Aorta (tissue), 5 donors: ENCODE measurements at places on chromosomes 1 and 21.
A peak's percentile ranks its signal among the peaks of the same experiment; 100 is the strongest.

GRCh38 chr1:176854758-176855745 lies 309.5 kb downstream of the ASTN1 start:
- DNase-seq = no peak

DNA sequence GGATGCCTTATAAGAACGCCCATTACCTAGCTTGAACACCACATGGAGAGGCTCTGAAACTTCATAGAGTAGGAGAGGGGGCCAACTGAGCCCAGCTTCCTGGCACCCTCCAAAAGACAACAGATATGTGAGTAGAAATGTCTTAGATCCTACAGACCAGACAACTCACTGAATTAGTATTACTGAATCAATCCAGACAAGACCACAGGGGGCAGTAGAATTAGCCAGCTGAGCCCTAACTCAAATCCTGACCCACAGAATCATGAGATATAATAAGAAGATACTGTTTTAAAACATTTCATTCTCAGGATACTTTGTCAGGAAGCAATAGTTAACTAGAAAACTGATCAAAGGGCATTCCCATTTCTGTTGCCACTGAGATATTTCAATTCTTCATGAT lies 45.8 kb upstream of the C1orf21 start:
- DNase-seq = no peak

- no peak for DNase-seq
These were observed 143.9 kb downstream of the KAZN start for GRCh38 chr1:14742181-14742980.

- DNase-seq = no peak
These were observed 17.2 kb downstream of the PDZK1 start for GRCh38 chr1:145689922-145690321.

- no peak for DNase-seq
These were observed 223.2 kb upstream of the FOXD3 start for GRCh38 chr1:63099188-63099587.

DNA sequence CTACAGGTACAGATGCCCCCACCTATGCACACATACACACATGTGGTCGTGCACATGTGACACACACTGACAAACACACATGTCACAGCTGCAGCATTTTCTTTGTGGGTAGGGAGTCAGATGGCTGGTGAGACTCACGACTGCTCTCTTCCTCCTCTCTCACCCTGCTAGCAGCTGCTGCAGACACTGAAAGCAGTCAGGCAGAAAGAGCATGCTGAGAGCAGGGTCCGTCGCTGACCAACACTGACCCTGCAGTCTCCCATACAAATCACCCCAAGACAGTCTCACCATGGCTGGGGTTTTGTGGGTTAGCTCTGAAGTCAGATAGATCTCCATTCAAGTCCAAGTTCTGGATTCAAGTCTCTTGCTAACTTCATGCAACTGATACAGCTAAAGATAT lies 188.3 kb downstream of the ASTN1 start:
- no peak for DNase-seq

DNA sequence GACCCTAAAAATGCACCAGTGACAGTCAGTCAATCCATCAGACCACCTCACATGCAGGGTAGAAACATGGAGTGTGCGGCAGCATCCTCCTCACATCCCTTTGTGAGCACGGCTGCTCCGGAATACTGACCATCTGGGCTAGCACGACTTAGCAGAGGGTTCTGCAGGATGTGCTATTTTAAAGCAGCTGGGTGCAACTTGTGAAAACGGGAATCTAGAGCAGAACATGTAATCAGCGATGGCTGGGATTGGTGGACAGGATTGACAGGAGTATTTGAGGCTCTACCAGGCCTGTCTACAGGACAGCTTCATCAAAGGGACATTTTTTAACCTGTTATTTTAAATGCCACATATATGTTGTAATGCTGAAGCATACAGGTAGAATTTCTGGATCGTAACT lies 16.8 kb upstream of the PLEKHM2 start:
- no peak for DNase-seq

DNA sequence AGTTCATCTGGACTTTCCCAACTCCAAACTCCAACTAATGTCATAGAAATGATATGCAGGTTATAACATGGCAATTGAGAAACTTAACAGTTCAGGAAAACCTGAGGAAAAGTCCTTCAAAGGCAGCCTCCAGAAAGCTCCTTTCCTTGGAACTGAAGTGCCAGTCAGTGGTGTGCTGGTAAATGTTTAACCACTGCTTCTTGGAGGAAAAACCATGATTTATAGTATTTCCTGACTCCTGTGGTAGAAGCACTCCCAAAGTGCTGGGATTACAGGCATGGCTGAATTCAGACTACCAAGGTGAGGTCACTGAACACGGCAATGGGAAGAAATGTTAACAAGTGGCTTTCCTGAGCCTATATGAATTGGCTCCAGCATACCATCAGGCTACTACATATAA lies 26.7 kb upstream of the ZNHIT6 start:
- DNase-seq = no peak

DNA sequence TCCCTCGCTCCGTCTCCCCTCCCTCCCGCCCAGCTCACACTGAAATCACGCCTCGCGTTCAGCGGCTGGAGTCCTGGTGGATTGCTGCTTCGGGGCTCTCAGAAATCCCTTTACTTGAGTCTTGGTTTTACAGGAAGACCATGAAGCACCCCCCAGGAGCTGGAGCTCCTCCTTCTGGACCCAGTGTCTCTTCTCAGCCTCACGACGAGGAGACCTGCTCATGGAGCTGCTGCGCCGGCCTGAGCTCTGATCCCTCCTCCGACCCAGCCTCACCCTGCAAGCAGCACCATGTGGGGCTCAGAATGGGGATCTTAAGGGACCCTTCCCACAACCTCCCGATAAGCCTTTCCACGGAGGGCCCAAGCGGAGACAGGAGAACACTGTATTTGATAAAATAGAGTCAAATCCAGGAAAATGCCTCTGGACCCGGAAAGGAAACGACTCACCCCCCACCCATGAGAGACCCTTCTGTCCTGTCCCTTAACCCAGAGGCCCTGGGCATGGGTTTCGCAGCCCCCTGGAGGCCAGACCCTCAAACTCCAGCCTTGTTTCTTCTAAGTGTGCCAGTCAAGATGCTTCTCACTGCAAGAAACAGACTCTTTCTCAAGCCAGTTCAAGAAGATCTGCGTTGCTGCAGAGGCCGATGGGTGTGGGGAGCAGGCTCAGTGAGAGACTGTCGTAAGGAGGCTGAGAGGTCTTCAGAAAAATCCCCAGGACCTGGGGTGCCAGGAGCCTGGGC lies 26.1 kb downstream of the PDE9A start:
- no peak for DNase-seq

DNA sequence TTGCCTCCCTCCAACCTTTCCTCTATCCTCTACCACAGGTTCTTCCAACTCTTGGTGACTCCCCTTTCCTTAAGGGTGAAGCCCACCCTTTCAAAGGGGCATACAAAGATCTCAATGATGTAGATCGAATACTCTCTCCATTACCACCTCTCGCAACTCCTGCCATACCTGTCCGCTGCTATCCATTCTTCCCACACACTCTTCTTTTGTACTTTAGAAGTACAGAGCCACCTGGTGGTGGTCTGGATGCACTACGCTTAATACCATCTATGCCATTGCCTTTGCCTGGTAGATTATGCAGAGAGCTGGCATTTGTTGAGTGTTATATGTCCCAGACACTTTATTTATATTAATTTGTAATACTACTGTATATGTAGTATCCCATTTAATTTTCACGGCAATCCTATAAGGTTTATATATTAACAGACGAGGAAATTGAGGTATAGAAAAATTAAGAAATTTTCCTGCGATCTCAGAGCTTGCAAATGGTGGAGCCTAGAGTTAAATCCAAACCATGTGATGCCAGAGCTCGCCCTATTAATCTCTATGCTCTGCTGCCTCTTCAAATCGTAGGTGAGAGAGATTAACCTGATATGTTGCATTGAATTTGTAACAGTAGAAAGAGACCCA lies 22.9 kb downstream of the TSHB start:
- DNase-seq = no peak

DNA sequence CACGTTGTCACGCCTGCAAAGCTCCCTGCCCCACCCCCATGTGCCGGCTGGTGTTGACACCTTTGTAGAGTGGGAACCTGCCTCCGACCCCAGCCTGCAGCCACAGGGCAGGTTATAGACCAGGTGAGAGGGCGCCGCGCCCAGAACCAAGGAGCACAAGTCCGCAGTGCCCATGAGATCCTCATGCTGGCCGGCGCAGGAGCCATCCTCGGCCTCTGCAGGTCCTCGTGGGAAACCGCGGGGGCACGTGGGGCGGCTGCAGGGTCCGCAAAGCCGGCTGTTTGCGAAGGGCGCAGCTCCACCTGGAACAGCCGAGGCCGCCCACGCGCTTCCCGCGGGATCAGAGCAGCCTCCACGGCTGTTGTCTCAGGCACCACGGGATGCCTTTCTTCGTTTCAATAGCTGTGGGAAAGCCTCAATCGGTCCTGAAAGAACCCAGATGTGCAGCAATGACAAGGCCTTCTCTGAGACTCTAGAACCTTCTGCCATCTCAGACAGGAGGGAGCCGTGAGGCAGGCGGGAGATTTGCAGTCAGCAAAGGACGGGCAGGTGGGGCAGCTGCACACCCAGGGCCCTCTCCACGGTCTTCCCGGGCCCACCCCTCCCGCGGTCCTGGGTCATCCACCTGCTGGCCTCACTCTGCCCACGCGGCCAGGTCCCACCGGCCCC lies 29.9 kb downstream of the POFUT2 start:
- DNase-seq = peak; percentile 76

DNA sequence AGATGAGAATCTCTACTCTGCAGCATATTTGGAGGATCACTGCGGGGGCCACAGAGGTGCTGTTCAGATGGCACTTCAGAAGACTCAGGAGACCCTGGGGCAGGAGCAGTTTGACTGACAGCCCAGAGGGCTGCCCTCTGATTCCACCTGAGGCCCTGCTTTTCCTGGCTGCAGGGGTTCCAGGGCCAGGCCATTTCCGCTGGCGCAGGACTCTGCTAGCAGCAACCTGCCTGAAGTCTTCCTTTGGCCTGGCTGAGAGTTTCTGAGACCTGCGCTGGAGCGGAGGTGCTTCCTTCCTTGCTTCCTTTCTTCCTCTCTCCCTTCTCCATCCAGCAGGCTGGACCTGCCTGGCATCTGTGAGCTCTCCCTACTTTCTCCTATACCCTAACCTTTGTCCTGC lies 11.8 kb downstream of the PCSK9 start:
- DNase-seq = peak; percentile 34

DNA sequence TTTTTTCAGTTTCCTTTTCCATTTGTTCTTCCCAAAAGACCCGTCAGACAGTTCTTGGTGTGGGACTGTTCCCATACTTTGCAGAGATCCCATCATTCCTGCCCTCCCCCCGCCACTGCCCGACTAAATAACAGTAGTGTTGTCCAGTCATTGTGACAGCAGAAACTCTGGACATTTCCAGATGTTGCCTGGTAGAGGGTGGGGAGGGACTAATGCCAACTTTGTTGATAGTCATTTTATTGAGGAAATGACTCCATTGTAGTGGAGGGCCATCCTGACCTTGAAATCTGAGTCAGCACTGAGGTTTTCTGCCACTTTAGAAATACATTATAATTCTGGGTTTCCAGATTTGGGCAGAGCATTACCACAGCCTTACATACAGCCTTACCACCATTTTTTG lies 85.4 kb downstream of the CEP350 start:
- DNase-seq = no peak

DNA sequence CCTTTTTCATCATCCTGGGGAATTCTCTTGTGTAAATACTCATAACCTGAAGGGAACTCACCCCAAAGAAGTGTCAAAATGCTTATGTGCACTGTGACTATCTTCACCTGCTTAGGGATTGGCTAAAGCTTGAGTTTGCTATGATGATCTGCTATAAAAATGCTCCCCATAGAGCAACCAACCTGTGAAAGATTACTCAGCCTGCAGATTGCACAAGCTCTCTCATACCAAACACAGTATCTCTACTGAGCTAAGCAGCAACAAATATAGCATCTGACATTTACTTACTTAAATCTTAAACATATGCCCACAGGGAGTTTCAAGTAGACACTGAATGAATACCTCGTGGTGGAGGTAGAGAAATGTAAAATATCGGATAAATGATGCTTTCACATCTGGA lies 725.8 kb downstream of the MRPL39 start:
- no peak for DNase-seq

GRCh38 chr1:236685917-236686814 lies at the start of gene ACTN2:
ACTN2 (plus strand) TSS chr1:236686499; CDS start chr1:236686674, 175 bp downstream.
- DNase-seq = peak; percentile 57

DNA sequence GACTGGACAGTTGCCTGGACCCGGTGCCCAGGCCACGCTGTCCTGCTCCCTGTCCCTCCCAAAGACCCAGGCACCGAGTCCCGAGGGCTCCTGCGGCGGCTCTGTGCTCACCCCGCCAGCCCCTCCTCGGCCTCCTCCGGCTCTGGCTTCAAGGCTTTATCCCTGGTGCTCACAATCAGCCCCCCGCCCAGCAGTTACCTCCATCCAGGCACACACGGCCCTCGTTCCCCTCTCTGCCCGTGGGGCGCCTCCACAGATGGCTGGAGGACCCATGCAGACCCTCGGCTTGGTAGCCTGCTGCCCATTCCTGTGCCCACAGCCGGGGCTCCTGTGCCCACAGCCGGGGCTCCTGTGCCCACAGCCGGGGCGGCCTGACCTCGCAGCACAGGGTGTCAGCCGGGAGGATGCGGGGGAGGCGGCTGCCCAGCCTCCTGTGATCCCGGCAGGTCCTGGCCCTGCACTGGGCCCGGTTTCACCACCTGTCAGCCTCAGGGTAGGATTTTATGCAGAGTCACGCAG lies 52.3 kb upstream of the COL18A1 start:
- DNase-seq = no peak

DNA sequence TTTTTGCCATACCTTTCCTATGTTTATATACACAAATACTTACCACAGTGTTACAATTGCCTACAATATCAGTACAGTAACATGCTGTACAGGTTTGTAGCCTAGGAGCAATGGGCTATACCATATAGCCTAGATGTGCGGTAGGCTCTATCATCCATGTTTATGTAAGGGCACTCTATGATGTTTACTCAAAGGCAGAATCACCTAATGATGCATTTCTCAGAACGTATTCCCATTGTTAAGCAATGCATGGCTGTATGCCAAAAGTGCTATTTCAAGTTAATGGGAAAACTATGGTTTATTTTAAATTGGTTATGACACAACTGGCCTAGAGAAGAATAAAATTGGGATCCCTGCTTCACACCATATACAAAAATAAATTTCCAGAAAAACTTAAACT lies 36.9 kb upstream of the DISP1 start:
- DNase-seq = no peak

- DNase-seq = no peak
These were observed 4.1 kb upstream of the GABRD start for GRCh38 chr1:2014741-2015735.

GRCh38 chr1:189463166-189463565 lies 1014.5 kb downstream of the BRINP3 start:
- no peak for DNase-seq

GRCh38 chr1:163471779-163472650 lies 150.3 kb downstream of the NUF2 start:
- no peak for DNase-seq

DNA sequence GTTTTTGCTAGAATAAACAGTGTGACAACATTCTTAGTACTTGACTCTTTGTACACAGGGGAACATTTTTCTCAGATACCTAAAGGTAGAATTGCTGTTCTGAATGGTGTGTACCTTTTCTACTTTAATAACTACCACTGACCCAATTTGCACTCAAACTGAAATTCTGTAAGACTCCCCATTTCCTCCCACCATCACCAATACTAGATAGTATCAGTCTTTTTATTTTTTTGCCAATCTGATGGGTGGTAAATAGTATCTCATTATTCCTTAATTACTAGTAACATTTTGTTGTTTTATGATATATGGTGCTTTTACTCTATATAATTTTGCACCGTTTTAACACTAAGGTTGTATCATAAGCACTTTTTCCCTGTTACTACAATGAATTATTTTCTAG lies 28.8 kb upstream of the GCLM start:
- DNase-seq = no peak
